ENCODE measurements at places on chromosomes 13 and 19.

DNA sequence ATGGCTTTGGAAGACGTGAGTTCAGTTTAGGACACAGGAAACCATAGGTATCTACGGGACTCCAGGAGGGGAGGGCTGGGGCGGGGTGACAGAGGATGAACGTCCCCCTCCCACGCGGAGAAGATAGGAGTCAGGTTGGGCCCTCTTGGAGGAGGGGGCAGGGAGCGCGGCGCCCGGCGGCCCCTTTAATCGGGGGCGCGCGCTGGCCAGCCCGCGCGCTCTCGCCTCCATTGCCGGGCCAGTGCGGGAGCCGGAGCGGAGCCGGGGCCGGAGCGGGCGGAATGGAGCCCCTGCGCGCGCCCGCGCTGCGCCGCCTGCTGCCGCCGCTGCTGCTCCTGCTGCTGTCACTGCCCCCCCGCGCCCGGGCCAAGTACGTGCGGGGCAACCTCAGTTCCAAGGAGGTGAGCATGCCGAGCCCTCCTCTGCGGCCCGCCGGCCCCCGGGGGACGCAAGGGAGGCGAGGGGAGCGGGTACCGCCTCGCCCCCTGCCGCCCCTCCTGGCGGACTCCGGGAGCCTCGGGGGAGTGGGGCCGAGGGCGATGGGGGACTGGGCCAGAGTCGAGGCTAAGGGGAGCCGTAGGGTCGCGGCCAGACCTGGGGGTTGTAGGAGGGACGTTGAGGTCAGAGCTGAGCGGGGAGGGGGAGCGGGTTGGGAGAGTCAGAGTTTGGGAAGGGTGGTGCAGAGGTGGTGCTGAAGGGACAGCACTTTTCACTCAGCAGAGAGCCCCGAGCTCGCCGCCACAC lies at the start of gene TMEM145:
TMEM145 (plus strand) TSS at position 214 of the 744 bp plus-strand sequence; CDS start at position 282, 68 bp downstream.
- peak; percentile 30 for DNase-seq

GRCh38 chr19:35346193-35347052 lies 1.3 kb upstream of the FFAR1 start:
- DNase-seq, result no peak

DNA sequence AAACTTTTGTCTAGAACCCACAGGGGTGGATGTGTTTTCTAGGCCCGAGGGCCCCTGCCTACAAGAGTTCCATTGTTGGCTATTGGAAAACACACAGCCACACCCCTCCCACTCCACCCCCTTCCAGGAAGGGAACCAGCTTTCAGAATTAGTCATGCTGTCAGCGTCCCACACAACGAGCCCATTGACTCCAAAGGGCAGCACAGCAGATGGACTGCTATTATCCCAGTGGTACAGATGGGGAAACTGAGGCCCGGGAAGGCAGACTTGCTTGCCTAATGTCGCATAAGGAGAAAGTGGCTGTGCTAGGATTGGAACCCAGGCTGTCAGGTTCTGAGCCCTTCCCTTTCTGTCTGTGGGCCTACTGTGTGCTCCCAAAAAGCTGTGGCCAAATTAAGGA lies 8.1 kb upstream of the FXYD3 start:
- DNase-seq, result peak; percentile 72

GRCh38 chr13:49407068-49407467 lies 36.8 kb downstream of the CAB39L start:
- no peak for DNase-seq

DNA sequence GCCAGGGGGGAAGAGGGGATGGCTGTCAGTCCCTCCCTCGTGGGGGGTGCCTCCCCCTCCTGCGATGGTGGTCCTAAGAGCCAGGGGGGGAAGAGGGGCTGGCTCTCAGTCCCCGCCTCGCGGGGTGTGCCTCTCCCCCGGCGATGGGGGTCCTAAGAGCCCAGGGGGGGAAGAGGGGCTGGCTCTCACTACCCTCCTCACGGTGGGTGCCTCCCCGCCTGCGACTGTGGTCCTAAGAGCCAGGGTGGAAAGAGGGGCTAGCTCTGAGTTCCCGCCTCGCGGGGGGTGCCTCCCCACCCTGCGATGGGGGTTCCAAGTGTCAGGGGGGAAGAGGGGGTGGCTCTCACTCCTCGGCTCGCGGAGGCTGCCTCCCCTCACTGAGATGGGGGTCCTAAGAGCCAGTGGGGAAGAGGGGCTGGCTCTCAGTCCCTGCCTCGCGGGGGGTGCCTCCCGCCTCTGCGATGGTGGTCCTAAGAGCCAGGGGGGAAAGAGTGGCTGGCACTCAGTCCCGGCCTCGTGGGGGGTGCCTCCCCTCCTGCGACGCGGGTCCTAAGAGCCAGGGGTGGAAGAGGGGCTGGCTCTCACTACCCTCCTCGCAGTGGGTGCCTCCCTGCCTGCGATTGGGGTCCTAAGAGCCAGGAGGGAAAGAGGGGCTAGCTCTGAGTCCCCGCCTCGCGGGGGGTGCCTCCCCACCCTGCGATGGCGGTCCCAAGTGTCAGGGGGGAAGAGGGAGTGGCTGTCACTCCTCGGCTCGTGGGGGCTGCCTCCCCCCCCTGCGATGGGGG lies 2325.6 kb upstream of the PCDH20 start:
- no peak for DNase-seq

DNA sequence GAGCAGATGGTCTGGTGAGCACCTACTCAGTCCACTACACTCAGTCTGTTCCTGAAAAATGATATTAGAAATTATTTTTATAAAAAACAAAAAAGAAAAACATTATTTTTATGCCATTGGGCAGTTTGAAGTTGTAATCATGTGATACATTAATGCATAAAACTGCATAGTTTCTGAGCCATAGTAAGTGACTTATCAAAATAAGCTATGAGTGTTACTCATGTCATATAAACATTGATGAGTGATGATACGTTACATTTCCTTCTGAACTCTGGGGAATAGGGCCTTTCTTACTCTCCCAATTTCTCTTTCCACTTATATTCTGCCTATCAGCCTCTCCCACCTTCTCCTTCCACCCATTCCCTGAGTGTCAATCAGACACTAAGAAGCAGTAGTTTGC lies 8.9 kb downstream of the ZNF805 start:
- no peak for DNase-seq

DNA sequence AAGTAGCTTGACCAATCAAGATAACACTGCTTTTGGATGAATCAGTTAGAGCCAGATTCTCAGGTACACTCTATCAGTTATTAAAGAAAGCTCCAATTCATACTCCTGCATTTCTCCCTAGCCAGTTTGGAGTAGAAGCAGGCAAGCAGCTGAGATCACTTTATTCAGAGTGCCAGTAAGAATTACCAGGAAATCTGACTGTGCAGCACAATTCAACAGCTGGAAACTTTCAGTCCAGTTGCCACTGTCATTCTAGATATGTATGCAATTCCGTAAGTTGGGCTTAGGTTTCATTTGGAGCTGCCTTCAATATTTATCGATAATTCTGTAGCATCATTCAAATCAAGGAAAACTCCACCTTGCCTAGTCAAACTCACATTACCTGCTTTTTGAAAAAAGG lies 2625.6 kb upstream of the PCDH20 start:
- peak; percentile 10 for DNase-seq

GRCh38 chr13:99907627-99908026 lies 63.9 kb downstream of the ZIC5 start:
- DNase-seq, result no peak

DNA sequence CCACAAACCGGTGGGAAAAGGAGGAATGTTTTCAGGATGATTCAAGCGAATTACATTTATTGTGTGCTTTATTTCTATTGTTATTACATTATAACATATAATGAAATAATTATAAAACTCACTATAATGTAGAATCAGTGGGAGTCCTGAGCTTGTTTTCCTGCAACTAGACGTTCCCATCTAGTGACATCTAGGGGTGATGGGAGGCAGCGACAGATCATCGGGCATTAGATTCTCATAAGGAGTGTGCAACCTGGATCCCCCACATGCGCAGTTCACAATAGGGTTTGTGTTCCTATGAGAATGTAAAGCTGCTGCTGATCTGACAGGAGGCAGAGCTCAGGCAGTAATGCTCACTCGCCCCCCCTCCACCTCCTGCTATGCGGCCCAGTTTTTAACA lies 54.5 kb downstream of the SPTBN4 start:
- peak; percentile 41 for DNase-seq

GRCh38 chr13:29472332-29472961 lies 123.0 kb downstream of the SLC7A1 start:
- peak; percentile 68 for DNase-seq

- DNase-seq, result no peak
Observed at GRCh38 chr13:58547419-58547818, 915.9 kb downstream of the PCDH17 start.

- no peak for DNase-seq
Observed at GRCh38 chr13:112074139-112074865, 7.4 kb downstream of the SOX1 start.

DNA sequence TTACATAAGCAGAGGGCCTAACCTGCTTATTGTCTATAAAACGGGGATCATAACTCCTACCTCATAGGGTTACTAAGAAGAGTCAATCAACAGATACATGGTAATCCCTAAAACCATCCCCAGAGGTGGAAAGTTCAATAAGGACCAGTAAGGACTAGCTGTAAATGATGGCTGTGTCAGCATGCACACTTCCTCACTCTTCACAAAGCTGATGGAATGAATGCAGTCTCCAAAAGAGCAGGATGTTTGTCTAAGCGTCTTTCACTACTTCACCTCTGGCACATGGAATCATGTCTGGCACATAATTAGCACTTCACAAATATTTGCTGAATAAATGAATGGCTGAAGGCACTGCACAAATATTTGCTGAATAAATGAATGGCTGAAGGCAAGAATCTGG lies 134.2 kb downstream of the MIPEP start:
- DNase-seq, result no peak

DNA sequence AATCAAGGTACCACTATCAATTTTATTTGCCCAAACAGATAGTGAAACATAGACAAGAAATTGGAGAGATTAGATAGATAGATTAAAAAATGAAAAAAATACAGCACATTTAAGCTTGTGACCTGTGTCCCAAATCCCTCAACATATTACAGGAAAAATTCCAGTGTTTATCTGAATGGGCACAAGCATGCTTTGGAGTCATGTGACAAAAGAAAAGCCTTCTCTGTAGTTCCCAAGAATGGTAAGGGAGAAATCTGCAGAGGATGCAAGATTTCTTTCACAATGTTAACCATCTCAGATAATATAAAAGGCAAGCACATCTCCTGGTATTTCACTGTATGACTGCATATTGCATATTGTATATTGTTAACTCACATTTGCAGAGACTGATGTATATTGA lies 168.0 kb downstream of the PCDH9 start:
- DNase-seq, result no peak

GRCh38 chr13:40806241-40806640 lies 16.8 kb downstream of the SLC25A15 start:
- no peak for DNase-seq

GRCh38 chr19:55276720-55277430 lies 3.0 kb downstream of the HSPBP1 start:
- DNase-seq, result no peak

- no peak for DNase-seq
Observed at GRCh38 chr13:91593456-91593855, 195.0 kb downstream of the GPC5 start.

DNA sequence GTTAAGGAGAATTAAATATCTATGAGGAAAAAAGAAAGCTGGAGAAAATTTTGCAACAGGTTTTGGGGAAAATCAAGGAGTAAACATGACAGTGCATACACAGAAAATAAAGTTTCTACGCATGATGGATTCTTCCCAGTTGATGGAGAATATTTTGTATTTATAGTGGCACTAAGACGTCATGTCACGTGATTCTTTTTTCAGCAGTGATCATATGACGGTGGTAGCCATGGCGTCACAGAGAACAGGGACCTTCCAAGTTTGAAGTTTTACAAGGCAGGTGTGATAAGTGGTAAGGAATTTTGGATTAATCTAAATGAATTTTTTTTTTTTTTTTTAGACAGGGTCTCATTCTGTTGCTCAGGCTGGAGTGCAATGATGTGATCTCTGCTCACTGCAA lies 8.5 kb downstream of the MBD3L1 start:
- DNase-seq, result no peak

- DNase-seq, result no peak
Observed at GRCh38 chr19:51311351-51312257, at the start of gene IGLON5. Gene IGLON5, plus strand, starts transcription at chr19:51311644. Its CDS starts 204 bp downstream, at chr19:51311848.

DNA sequence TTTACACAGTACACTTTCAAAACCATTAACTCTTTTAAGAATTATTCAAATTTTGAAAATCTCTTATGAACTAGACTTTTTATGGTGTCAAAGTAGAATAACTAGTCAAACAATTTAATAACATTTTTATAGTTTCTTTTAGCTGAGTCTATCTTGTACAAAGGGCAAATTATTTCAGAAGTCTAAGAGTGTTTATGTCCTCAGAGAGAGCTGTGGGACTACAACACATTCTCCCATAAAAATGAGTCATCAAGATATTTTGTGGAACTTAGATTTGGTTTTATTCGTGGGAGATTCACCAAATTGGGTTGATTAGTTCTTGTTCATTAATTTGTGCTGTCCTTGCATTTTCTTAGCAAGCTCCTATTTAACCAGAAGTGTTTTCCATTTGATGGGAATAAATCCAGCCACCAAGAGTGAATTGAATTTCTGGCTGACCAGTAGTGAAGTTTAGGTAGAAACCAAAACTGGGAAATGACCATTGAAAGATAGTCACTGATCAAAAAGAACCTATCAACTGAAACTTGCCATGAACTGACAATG lies 291.0 kb downstream of the DLEU7 start:
- DNase-seq, result no peak

DNA sequence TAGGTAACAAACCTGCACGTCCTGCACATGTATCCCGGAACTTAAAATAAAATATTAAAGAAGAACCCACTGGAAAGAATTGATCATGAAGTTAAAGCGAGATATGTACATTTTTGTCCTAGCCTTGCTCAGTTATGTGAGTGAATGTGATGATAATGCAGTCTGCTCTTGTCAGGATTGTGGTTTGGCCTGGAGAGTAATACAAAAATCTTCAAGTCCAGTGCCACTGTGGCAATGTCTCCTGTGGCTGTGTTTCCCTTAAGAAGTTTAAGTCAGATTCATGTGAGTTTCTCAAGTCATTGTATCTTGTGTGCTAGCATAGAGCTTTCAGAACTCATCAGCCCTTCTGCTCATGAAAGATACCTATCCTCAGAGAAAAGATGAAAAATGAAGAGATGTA lies 18.0 kb upstream of the ITGBL1 start:
- no peak for DNase-seq

DNA sequence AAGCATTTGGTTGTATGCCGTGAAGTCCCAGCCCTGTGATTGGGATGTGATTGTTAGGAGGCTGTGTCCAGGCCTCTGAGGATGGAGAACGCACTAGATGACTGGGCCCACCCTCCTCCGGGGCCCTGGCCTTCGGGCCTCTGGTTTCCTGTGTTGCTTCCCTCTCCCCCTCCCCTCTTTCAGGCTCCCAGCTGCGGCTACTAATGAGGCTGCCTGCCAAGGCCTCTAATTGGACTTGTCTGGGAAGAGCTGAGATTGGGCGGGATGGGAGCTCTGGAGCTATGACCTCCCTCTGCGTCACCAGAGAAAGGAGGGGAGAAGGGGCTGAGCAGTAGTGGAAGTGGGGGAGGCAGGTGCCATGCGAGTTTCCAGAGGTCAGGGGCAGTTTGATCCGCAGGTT lies 9.9 kb downstream of the PTH2 start:
- no peak for DNase-seq

- no peak for DNase-seq
Observed at GRCh38 chr13:20057963-20058362, 99.4 kb downstream of the ZMYM2 start.
